ENCODE measurements at places on chromosomes 12 and 14.

DNA sequence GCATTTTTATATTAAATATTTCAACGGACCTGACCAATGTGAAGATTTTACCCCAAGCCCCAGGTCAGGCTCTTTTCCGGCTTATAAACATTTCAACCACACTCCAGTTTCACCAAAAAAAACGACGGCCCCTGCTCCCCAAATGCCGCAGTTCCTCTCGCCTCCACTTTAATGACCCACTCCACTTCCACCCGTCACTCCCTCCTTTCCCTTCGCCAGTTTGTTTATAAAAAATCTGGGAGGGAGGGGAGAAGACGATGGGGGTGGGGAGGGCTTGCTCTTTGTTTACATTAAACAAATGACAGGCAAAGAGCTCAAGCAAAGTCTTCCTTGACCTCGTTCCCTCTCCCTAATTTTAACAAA lies 5.4 kb downstream of the SIX6 start:
- no peak for DNase-seq

DNA sequence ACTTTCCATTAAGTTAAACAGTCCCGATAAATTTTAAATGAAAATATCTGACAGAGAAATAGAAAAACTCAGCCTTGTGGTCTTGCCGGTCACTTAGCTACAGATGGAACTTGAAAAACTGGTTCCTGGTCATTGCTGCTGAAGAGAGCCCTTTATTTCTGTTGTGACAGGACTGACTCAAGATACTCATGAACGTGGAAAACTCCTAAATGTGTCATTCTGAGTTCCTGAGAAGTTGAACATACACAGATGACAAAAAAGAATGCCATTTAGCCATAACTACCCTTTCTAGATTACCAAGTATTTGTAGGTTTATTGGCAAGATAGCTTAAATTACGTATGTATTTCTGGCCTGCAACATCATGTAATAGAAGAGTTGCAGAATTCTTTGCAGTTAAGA lies 134.2 kb downstream of the HMGA2 start:
- no peak for DNase-seq

DNA sequence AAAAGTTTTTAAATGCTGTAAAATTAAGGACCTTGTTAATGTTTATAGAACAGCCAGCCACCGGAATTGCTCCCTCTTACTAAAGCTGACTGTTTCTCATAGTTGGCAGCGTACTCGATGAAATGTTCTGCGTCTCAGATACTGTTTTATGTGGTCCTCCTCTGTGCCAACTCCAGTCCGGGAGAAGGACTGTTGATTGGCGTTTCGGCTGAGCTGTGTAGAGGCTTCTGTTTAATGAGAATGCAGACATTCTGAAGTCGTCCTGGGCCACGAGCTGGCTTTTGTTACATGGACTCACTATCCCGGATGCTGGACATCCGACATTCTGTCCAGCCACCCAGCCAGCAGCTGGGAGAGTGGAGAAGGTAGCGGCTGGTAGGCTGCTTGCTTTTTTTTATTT lies 75.4 kb downstream of the WDR20 start:
- no peak for DNase-seq

DNA sequence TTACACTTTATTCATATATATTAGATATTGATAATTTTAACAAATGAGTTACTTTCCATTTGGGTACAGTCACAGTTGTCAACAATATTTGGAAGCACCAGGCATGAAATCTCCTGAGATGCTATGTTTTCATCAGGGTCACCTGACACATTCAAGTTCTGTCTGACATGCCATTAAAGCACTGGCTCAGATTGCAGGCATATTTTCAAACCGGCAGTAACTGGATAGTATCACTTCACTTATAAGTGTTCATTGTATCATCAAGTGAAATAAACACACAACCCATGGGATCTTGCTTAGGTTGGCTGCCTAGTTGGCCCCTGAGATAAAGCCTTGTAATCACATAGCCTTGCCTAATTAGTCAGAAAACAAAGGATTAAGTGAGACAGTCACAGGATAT lies 4.8 kb downstream of the IFNG start:
- no peak for DNase-seq

DNA sequence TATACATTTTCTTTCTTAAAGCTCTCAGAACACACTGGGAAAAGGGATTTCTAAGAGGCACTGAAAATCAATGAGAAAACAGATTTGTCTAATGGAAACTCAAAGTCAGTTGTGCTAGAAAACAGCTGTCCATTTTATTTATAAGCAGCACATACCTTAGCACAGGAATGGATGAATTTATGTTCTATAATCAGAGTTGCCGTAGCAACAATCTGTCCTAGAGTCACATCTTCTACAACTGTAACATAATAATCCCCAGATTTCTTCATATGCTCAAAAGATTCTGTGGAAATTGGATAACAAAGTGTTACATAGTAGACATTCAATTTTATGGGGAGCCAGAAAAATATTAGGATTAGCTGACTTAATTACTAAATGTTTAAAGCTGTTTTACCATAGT lies 9.8 kb downstream of the GNPNAT1 start:
- no peak for DNase-seq

DNA sequence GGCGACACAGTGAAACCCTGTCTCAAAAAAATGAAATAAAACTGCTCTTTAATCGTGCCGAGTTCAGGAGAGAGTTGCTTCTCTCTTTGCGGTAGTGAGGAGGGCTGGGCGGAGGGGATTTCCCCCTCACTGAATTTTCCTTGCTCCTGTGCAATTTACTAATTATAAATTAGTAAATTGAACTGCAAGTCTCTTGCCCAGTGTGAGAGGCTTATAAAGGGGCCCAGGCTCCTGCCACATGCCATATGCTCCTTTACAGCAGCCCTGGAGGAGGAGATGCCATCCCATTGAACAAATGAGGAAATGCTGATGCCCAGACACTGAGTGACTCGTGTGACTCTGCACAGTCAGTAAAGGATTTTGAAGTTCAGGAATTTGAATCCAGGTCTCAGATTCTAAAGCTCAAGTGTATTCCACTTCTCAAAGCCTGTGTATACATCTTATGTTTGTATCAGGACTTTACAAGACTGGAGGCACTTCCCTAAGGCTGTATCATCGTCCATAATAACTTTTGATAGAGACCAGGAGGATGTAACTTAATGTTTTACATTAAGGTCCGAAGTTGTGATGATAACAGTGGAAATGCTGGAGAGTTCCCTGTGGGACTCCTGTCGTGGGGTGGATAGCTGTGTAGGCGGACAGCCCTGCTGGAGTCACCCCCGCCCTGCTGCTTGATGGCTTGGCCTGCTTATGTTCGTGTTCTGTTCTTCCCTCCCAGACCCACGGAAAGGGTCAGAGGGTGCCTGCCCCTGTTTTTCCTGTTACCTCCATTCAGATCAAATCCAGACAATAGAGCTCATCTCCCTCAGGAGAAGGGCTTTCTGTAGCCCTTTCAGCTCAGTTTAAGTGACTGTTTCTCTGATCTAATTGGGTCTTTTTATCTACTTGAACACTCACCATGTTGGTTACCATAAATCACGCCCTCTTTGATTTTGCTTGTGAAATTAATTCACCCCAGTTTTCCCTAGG lies 13.9 kb downstream of the PELI2 start:
- DNase-seq = no peak

- DNase-seq = no peak
Measured at GRCh38 chr12:121167232-121167820, 34.6 kb downstream of the P2RX7 start.

- DNase-seq = no peak
Measured at GRCh38 chr14:76827696-76828296, 1.6 kb downstream of the LRRC74A start.

DNA sequence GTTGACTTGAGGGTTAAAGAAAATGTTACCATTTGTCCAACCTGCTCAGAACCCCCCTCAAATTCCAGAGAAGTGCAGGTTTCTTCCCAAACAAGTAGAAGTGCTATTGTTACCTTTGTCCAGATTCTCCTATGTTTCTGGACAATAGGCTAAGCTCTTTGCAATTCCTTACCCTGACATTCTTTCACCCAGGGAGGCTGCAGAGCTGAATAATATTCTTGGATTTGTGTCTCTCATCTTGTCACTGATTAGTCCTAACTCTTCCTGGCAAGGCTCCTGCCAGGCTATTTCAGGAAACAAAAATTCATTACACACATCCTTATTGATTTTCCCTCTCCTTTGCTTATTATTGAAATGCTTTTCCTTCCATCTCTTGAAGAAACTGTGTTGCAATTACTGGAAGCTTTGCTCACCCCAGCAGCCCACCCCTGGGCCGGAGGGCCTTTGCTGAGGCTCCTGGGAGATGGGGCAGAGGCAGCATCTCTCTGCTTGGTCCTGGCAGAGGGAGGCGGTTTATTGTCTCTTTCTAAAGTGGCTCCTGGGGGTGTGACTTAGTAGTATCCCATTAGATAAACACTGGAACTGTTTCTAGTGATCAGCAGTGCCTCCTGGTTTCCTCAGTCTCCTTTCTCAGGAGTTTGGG lies 207.5 kb upstream of the PELI2 start:
- no peak for DNase-seq

DNA sequence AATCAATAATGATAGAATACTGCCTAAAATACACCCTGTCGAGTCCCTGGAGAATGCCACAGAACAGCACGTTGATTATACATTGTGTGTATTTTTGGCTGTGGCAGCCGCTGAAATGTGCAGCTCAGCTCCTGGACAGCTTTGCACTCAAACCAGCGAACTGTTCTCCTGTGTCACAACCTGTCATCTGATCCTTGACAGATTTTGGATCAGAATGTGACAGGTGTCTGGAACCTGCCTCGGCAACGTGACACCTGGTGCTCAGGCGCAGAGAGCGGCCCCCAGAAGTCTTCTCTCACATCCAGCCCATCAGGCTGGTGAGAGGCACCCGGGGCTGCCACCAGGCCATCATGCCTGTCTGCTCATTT lies 19.3 kb downstream of the MVK start:
- no peak for DNase-seq

DNA sequence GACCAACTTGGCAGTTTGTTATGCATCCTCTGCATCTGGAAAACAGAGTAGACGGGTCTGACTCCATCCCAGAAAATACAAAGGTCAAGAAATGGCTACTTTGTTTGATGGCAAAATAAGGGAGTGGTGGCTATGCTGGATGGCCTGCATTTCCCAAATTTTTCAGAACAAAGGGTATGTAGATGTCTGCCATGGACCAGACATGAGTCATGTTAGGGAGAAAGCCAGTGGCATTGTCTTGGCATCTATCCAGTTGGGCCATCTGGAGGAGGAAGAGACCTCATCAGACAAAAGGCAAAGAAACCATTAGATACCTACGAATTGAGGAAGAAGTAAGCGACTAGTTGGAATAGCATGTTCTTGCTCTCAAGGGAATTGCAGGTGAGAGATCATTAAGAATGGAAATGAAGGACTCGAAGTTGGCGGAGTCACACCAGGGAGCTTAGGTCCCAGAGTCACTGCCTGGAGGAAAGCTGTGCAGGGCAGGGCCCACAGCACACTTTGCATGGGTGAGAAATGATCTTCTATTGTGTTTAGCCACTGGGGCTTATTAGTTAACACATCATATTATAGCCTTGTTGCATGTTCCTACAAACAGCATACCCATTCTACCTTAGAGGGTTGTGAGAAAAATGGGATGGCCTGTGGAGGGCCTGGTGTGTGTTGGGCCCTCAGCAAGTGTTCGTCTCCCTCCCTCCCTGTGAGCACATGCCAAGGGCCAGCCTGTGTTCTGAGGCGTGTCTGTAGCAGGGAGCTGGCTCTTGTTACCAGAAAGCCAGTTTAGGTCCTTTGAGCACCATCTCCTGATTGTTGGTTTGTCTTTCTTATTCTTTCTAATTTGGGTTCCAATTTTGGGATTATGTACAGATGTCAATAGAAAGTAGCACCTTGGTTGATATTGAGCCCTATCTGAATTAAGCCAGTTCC lies 119.4 kb downstream of the KTN1 start:
- DNase-seq = no peak

- no peak for DNase-seq
Measured at GRCh38 chr12:95257541-95257940, 39.9 kb downstream of the VEZT start.

DNA sequence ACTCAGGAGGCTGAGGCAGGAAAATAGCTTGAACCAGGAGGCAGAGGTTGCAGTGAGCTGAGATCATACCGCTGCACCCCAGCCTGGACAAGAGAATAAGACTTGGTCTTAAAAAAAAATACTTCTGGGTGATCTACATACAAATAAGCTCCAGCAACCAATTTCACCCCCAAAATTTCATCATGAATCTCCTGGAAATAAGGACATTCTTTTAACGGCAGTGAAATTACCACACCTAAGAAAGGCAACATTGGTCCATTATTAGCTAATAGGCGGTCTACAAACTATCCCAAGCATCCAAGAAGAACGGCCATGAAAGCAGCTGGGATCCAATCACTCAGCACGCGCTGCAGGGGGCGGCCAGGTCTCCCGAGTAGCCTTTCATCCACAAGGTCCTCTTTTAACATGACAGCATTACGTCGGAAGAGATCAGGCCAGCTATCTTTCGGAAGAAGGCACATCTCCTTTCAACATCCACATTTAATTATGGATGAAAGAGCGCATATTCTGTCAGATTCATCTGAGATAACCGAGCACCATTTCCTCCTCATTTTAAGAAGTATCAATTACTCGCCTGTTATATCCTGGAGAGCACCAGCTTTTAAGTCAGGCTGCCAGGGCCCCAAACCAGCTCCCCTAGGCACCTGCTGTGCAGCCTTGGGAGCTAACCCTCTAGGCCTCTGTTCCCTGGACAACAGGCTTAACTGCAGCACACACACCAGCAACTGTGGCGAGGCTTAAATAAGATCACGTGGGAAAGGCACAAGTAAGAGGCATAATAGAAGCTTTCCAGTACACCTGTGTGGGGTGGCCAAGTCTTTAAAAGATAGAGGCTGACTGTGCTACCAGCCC lies 4.2 kb downstream of the SLC15A4 start:
- no peak for DNase-seq

- peak; percentile 61 for DNase-seq
Measured at GRCh38 chr14:60091550-60092525, at the start of gene PCNX4. TSS of gene PCNX4 (plus strand) at chr14:60091923. CDS start at chr14:60107639, 15,716 bp downstream.

DNA sequence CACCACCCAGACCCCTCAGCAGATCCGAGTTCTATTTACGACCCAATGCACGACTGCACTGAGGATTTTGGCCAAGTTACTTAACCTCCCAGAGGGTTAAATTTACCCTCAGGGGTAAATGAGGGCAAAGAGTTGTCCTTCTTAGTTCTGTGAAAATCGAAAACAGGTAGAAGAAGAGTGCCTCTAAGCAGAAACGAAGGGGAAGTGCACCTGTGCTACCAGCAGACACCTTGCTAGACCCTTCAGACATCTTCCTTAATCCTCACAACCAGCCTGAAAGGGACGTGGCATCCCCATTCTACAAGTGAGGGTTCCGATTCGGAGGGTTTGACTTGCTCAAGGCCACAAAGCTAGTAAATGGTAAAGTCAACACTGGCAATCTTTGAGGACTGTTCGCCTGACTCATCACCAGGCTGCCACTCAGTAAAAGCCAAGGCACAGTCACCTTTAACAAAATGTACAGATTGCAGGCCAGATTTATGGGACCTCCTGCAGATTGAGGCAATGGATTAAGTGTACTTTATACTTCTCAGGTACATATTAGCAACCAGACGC lies 1.6 kb downstream of the GSG1 start:
- DNase-seq = no peak

- DNase-seq = no peak
Measured at GRCh38 chr12:109879351-109880042, 844 bp downstream of the GLTP start.

DNA sequence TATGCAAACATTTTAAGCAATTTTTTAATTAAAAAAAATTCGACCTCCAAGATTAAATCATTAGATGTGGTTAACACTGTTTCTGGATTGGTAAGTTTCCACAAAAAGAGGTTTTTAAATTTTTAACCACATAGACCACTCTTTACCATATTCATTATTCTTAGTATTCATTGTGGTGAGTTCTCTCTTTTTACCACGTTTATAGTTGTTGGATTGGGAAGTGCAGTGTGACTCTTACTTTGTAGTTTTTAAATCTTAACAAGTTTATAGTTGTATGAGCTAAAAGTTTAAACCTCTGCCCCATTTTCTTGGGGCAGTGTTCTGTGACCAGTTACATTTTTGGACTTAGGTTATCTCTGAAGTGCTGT lies 8.6 kb downstream of the ATP2A2 start:
- DNase-seq = no peak

Measured in GOT3 (cell line).